Activated T-cell treated with anti-CD3 and anti-CD28 coated beads for 1 hour (primary cell): ENCODE measurements at places on chromosomes 1 and 21.

- DNase-seq, result no peak
Observed at GRCh38 chr1:3225661-3226060, 156.7 kb downstream of the PRDM16 start.

GRCh38 chr21:33198346-33199099 is 31.2 kb upstream of the IFNAR2 start:
- no peak for DNase-seq

DNA sequence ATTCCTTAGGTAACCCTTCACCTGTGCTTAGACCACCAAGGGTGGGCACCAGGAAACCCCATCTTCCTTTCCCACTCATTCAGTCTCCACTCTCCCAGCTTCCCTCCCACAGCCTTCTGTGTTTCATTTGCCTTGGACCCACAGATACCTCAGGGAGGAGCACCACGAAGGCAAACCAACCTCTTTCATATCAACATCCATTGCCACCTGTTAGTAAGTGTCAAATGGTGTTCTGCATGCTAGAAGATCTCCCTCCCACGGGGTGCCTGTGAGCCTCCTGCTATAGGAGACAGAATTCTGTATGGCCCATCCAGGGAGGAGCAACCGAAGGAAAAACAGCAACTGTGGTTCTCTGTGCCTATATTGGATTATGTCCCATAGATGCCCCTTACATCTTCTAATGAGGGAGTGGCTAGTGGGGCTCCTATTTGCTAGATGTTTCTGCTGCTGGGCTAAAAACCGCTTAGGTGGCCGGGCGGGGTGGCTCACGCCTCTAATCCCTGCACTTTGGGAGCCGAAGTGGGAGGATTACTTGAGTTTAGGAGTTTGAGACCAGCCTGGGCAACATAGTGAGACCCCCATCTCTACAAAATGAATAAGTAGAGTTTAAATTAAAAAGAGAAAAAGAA is 25.6 kb upstream of the SCCPDH start:
- DNase-seq, result no peak

DNA sequence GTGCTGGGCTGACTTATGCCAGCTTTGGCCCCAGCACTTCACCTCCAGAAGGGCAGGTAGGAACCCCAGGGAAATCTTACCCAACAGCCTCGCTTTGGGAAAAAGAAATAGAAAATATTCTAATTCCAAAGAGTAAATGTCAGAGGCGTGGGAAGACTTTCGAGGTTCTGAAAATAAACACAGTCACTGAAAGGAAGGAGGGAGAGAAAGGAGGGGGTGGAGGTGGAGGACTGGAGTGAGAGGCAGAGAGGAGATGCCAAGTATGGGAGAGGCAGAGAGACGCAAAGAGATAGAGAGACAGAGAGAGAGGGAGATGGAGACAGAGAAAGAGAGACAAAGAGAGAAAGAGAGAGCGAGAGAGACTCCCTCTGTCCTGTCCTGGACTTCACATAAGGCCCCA is 395.0 kb downstream of the PTPRU start:
- no peak for DNase-seq

DNA sequence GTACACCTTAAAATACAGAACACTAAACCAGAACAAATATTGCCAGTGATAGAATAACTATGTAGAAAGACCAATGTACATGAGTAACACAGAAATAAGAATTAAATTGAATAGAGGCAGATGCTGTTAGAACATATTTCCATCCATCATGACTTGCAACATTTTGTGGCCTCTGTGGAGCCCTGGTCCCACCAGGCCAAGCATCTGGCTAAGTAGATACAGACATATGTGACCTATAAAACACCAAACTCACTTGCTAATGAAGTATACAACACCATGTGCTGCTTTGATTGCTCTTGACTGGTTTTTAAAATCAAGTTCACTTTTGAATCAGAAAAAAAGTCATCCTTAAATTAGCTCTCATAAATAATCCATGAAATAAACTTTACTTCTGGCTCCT is 20.5 kb downstream of the SLC19A2 start:
- DNase-seq, result no peak

DNA sequence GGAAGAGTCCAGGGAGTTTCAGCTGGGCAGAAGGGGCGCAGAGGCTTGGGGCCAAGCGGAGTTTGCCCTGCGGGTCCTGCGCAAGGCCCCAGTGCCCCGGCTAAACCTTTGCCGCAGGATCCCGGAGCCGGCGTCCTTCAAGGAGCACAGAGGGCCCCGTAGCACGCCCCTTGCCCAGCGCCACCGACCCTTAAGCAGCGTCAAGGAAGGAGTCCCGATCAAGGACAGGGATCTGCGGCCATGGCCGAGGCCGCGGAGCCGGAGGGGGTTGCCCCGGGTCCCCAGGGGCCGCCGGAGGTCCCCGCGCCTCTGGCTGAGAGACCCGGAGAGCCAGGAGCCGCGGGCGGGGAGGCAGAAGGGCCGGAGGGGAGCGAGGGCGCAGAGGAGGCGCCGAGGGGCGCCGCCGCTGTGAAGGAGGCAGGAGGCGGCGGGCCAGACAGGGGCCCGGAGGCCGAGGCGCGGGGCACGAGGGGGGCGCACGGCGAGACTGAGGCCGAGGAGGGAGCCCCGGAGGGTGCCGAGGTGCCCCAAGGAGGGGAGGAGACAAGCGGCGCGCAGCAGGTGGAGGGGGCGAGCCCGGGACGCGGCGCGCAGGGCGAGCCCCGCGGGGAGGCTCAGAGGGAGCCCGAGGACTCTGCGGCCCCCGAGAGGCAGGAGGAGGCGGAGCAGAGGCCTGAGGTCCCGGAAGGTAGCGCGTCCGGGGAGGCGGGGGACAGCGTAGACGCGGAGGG is 520 bp downstream of the CLIC6 start:
- no peak for DNase-seq

DNA sequence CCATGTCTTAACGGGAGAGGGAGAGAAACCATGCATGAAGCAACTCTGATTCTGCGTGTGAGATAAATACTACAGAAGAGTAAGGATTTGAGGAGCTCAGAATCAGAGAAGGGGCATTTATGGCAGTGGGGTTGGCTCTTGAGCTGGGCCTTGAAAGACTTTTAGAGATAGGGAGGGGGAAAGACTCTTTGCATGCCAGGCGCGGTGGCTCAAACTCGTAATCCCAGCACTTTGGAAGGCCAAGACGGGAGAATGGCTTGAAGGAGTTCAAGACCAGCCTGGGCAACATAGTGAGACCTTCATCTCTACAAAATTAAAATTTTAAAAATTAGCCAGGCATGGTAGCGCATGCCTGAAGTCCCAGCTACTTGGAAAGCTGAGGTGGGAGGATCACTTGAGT is 672 bp downstream of the ARMH1 start:
- DNase-seq, result no peak

DNA sequence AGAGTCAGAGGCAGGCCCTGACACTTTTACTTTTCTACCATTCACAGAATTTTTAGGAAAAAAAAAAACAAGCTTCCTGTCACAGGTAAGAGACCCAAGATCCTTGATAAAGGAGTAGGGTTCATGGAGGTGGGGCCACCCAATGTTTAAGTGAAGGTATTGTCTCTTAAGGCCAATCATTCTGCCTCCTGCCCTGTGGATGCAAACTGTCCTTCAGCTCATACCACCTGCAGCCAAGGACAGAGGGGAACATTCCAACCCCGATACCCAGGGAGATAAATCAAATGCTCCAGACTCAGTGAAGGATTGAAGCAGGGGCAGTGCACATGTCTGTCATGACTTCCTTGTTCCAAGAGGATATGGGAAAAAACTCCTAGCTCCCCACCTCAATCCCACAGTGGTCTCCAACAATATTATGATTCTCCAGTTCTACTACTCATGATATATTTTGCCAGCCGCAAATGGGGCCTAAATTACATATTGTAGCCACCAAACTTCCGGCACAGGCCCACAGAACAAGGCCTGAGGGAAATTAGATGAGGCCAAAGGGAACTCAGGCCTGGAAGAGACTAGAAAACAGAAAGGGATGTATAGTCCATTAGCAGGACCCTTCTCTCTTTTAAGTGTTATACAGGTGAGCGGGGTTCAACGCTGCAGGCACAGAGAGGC is 59.5 kb downstream of the TRABD2B start:
- DNase-seq, result no peak

DNA sequence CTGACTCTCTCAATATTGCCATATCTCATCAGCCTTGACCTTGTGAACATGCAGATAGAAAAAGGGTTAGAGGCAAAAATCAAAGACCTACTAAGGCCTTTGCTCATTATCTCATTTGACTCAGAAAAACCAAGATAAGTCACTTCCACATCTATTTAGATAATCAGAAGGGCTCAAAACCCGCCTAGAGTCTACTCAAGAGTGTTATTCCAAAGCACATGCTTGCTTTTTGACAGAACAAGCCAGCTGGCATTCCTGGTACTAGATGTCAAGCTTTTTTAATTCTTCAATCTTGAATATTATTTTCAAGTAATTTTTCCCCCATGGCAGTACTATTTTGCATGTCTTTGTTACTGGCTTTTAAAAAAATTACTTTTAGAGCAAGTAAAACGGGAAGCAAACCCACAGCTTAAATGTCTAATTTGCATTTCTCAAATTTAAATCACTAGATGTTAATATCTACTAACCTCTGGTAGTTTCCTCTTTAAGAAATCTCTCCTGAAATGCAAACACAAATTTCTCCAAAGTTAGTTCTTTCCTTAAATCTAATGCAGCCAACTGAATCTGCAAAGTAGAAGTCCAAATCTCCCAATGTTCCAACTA is 51.5 kb downstream of the APP start:
- DNase-seq, result no peak

DNA sequence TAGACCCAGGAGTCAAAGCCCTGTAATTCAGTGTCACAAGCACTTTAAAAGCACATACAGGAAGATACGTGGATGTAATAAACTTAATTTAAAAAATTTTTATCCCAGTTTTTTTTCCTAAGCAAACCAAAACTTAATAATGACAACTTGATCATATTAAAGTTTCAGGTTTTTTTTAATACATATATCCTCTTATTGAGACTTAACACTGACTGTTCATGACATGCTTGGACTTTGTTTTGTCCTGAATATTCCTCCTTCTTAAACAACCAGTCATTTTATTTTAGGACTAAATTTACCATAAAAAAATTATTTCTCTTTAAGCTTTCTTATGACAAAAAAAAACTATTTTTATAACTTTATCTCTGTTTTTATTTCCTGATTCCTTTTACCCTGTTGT is 64.1 kb downstream of the WDR4 start:
- no peak for DNase-seq

DNA sequence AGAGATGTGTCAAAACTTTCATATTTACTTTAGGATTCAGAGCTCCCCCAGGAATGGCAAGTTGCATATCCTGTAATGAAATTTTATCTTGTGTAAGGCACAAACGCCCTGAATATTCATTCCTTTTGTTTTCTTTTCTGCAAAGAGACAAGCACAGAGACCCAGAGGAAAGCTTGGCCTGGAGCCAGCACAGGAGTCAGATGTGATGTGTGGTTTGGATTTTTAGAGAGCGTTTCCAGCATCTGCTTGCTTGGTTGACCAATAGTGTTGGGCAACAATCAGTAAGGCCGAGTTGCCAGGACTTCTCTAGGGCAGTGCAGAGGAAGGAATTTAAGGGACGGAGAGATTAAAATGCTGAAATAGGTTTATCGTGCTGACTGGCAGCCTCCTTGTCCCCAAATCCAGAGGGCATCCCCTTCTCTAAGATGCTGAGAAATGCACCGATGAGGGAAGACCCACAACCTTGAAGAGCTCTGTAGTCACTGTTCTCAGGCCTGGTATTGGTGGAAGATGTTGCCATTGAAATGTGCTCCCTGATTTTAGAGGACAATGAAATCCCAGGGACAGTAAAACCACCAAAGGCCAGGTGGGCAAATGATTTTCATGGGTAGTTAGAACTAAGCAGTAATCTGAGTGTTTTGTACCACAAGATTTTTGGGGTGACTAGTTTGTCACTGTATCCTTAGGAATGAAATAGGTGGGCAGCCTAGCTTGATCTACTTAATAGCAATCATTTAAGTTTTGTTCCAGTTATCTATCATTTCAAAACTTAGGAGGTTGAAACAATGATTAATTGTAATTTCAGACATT is 37.9 kb upstream of the RHOU start:
- no peak for DNase-seq
